Activated T-helper 1 cell treated with anti-CD3 and anti-CD28 coated beads, Interleukin-2, amount 50 U/mL, for 16 hours (primary cell): ENCODE measurements at places on chromosomes 2 and 18.

GRCh38 chr2:190407246-190407661, 901 bp upstream of the MFSD6 start:
- DNase-seq, result no peak

DNA sequence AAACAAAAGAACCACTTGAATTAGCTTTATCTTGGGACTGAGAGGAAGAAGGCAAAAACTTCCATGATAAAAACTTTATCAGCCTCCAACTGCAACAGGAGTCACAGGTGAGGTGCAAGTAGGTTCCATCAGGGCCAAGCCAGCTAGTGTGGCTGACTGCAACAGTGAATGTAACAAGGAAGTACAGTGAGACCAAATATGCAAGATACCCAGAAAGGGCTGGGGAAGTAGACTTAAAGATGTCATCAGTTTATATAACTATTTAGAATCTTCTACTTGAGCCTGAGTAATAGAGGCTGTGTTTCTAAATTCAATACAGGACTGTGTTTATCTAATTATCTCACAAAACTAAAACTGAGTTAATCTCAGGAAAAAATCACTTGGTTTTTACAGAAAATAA, 14.8 kb downstream of the PLEKHM3 start:
- no peak for DNase-seq

DNA sequence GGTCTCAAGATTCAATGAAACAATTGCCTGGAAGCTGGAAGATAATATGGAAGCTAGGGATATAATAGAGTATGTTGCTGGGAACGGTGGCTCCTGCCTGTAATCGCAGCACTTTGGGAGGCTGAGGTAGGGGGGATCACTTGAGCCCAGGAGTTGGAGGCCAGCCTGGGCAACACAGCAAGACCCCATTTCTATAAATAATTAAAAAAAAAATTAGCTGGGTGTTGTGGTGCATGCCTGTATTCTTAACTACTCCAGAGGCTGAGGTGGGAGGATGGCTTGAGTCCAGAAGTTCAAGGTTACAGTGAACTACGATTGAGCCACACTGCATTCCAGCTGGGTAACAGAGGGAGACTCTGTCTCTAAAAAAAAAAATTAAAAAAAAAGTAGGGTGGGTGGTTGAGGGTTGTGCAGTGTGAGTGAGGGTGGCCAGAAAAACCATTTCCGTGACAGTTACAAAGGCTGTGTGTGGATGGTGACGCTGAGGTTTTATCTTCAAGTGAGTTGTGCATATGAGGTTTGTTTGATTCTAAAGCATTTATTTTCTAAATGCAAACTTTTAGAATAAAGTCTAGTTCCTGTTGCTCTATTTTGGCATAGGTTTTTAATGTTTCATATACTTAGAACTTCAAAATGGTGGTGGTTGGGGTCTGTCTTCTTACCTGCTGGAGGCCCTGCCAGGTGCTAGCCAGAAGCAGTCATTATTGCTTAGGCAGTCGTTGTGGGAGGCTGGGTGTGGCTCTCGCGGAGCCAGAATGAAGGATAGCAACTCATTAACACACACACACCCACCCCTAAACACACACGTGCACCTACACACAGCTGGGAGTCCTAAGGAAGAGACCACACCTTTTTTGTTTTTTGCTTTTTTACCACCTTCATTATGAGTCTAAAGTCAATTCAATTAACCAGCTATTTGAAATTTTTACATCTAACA, 4.7 kb upstream of the IL1R2 start:
- no peak for DNase-seq

GRCh38 chr2:86352137-86352726, 14.8 kb upstream of the REEP1 start:
- no peak for DNase-seq

- DNase-seq, result no peak
Measured at GRCh38 chr2:198213253-198213652, 408.9 kb downstream of the PLCL1 start.

DNA sequence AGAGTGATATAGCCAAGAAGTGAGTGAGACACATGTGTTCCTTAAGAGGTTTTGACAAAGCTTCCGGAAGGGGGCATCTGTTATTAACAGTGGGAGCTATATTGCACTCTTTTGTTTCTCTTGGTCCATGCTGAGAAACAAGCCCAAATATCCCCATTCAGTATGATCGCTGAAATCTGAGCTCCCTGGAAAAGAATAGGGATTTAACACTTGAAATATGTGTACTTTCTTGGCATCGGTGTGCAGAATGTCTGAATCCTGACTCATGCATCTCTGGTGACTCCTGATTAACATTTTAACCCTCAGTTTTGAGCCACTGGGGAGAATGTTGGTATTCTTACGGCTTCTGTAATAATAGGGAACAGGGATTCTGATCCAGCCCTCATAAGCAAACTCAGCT, 448.1 kb downstream of the TSN start:
- no peak for DNase-seq

DNA sequence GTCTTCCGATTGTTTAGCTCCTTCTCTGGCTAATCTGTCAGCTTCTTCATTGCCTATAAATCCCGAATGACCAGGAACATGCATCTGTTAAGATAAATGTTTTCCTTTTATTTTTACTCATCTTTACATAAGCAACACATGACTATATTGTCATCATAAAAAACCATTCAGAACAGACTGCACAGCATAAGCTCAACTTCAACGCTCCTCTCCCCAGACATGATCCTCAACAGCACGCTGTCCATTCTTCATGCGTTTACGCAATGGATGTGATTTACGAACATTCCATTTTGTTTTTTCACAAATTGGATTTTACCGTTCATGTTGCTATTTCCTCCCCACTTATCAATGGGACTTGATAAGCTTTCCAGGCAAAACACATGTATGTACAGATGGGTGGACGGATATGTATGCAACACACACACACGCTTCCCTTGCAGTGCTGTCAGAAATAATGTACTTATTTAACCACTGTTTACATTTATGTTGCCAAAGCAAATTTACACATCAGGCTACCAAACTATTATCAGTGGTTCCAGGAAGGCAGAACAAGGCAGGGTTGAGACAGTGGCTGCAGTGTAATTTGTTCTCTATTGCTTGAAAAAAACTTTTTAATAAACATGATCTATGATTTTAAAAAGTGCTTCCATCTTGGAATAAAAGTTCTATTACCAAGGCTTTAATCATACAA, 12.2 kb downstream of the RNASEH1 start:
- DNase-seq, result no peak

GRCh38 chr2:40450066-40450795, 1.7 kb downstream of the SLC8A1 start:
- DNase-seq, result no peak

- no peak for DNase-seq
Measured at GRCh38 chr2:37190290-37190689, 1.8 kb upstream of the SULT6B1 start.

GRCh38 chr18:3839581-3839981, 389.6 kb downstream of the TGIF1 start:
- no peak for DNase-seq

- no peak for DNase-seq
Measured at GRCh38 chr18:23629444-23629946, 33.2 kb downstream of the ANKRD29 start.

GRCh38 chr18:24923138-24923537, 428.8 kb downstream of the ZNF521 start:
- DNase-seq, result no peak

- no peak for DNase-seq
Measured at GRCh38 chr2:33068261-33068660, 121.5 kb downstream of the LTBP1 start.

DNA sequence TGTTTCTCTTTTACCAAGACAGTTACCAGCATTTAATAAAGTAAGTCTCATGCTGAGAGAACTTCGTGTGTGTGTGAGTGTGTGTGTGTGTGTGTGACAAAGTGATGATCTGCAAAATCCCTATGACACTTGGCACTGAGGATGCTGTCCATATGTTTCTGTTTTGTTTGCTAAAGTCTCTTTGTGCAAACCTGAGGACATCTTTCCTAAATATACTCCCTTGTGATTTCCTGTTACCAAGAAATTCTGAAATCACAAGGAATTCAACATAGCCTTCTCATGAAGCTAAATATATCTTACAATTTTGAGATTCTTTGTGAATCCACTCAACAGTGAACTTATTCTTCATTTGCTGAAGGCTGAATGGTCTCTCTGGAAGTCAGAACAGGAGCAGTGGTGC, 1359.7 kb upstream of the NRXN1 start:
- no peak for DNase-seq

DNA sequence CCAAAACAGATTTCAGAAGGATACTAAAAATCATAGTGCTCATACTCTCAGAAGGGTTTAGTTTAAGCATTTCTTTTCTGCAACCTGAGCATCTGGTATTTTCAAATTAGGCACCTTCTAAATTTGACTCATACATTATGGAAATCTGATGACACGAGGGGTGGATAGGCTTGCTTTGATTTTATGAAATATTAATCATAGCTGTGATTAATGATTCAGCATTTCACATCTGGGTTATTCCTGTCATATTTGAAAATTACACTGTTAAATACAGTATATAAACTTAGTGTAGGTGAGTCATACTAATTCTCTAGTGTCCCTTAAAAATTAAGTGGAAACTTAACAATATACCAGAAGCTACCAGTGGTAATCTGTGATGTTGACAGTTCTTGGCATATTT, 47.7 kb downstream of the MRPS9 start:
- DNase-seq, result no peak
